ENCODE measurements at places on chromosomes 12 and 14.

DNA sequence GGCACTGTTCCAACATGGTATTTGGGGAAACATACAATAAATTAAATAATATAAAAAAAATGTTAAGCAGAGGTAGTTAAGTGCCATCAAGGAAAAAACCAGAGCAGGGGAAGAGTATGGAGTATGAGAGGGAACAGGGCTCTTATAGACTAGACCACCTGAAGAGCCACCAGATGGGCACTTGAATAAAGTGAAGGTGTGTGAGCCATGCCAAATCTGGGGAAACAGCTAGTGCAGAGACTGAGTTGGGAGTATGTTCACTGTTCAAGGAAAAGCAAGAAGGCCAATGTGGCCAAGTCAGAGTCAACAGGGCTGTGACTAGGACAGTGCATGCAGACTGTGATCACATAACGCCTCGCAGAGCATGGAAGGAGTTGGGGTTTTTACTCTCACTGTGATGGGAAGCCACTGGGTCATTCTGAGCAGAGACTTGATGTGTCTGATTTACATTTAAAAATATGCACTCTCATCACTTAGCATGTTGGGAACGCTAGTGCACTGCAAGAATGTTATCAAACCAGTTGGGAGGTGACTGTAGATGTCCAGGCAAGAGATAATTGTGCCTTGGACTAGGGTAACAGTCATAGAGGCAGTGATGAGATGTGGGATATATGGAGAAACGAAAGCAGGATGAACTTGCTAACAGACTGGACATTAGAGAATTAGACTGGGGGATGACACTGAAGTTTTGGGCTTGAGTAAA is 25.6 kb downstream of the NDUFA12 start:
- no peak for DNase-seq

DNA sequence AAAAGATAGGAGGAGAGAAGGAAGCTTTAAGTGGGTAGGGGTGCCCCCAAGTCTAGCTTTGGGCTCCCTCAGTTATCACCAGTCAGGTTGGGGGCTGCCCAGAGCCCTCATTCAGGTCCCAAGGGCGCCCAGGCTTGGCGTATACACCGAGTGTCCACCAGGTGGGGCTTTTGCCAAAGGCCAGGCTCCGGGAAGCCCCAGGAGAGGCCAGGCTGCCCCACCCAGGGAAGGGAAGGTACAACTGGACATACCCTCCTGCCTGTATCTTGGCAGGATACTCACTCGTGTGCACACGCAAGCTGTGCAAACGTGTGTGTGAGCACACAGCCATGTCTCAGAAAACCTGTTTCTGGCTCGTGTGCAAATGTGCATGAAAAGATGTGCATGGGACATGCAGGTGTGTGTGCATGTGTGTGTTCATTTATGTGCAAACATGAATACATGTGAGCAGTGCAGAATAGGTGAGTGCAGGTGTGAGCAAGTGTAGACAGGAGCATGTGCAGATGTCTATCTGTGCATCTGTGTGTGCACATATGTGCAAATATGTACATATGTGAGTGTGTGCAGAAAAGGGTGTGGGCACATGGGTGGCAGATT is 103.9 kb upstream of the MYL2 start:
- no peak for DNase-seq

DNA sequence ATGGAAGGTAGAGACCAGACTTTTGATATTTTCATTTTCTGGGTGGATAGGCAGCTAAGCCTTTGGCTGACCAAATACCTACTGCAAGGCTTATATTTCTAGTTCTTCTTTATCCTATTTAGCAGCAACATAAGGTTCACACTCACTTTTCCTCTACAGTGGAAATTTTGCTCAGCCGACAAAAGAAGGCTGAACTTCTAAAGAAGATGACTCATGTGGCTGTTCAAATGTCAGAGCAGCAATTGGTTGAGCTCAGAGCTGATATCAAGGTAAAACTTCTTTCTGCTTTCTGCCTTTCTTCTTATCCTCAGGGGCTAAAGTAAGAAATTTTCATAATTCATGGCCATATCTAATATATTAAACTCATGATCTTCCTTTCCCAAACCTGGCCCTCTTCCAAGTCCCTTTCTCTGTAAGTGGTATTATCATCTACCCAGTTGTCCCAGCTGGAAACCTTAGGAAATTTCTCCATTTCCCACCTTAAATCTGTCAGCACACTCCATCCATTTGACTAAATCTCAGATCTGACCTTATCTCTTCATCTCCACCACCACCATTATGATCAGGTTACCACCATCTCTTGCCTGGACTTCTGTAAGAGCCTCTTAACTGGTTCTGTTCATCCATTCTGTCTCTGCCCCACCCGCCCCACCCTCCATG is 19.8 kb upstream of the KCNH3 start:
- no peak for DNase-seq

DNA sequence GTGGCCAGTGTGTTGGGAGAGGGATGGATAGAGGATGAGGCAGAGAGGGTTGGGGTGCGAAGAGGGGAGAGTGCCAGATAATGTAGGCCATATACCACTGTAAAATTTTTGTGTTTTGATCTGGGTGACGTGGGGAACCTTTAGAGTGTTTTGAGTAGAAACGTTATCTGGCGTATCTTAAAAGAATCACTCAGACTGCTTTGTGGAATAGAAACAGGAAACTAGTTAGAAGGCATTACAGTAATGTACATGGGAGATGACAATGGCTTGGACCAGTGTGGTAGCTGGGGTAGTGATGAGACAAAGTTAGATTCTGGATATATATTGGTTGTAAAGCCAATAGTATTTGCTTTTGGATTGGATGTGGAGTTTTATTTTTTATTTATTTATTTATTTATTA is 20.6 kb downstream of the ATF1 start:
- no peak for DNase-seq

GRCh38 chr14:90424686-90425372 is 28.0 kb downstream of the CALM1 start:
- no peak for DNase-seq

DNA sequence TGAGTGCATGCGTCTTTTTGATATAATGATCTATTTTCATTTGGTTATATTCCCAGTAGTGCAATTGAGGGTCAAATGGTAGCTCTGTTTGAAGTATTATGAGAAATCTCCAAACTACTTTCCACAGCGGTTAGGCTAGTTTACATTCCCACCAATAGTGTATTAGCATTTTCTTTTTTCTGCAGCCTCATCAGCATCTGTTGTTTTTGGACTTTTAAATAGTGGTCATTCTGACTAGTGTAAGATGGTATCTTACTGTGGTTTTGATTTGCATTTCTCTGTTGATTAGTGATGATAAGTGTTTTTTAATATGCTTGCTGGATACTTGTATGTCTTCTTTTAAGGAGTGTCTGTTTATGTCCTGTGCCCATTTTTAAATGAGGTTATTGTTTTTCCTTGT is 3.7 kb upstream of the KLRC1 start:
- no peak for DNase-seq

- DNase-seq = no peak
Observed at GRCh38 chr12:50948798-50949197, 3.5 kb upstream of the HIGD1C start.

- no peak for DNase-seq
Observed at GRCh38 chr14:46279327-46279726, 372.3 kb downstream of the RPL10L start.

Measured in left hindlimb (tissue), 1 donor.